ENCODE measurements at places on chromosomes 6 and 20.

DNA sequence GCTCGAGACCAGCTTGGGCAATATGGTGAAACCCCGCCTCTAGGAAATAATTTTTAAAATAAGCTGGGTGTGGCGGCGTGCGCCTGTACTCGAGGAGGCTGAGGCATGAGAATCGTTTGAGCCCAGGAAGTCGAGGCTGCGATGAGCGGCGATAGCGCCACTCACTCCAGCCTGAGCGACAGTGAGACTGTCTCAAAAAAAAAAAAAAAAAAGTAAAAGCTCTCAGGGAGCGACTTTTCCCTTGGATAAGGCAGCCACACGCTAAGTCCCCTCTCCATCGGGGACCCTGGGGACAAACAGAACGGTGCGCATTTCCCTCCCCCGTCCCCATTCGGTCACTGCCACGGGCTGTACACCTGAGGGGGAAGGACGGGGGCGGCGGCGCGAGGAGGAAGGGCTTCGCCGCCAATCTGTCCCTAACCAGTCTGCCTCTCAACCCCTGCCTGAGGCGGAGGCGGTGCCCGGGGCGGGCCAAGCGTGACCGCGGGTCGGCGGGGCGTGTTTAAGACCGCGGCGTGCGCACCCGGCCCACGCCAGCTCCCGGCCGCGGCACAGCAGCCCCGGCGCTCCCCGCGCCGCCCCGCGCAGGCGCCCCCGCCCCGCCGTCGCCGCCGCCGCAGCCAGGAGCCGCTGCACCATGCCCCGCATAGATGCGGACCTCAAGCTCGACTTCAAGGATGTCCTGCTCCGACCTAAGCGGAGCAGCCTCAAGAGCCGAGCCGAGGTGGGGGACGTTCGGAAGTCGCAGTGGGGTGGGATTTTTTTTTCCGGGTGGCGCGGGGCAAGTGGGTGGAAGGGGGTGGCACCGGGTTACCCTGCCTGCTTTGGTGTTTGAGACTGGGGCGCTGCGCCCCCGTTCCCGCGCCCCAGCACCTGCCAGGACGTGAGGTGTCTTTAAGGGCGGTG is at the start of gene GMPR:
TSS of gene GMPR (plus strand) at position 531 of the 906 bp plus-strand sequence. CDS start at position 638, 107 bp downstream.
- ATAC-seq: peak; percentile 84

DNA sequence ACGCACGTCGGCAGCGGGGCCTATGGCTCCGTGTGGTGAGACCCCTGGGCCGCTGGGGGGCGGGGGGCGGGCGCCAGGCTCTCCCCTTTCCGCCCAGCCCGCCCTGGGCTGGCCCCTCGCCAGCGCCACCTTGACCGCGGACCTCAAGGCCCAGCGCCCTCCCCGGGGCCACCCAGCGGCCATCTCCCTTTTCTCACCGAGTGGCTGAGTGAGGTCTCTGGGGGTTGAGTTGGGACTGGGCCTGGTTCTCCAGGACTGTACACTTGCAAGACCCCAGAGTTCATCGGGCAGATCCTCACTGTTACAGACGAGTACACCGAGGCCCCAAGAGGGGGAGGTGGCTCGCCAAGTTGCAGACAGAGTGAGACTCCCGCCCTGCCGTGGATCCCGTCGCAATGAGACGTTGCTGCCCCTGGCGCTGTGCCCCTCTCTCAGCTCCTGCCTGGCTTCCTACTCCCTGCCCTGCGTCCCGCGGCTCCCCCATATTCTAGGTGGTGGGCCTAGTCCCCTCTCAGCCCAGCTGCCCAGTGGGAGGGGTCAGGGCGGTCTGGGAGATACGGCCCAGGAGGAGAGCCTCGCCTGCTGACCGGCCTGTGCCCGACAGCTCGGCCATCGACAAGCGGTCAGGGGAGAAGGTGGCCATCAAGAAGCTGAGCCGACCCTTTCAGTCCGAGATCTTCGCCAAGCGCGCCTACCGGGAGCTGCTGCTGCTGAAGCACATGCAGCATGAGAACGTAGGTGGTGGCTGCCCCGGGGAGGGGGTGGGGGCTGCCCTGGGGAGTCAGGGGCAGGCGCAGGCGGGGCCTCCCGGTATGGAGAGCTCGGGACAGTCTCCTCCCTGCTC is 576 bp downstream of the MAPK13 start:
- ATAC-seq: peak; percentile 65

DNA sequence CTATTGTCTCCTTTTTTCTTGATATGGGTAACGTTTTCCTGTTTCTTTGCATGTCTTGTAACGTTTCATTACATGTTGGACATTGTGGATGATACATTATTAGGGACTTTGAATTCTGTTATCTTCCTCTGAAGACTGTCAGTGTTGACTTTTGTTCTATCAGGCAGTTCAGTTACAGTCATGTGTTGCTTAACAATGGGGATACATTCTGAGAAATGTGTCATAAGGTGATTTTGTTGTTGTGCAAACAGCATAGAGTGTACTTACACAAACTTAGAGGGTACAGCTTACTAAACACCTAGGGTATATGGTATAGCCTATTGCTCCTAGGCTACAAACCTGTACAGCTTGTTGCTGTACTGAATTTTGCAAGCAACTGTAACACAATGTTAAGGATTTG is 64.7 kb downstream of the AK9 start:
- no peak for ATAC-seq

- ATAC-seq: no peak
Observed at GRCh38 chr6:110655821-110656220, 159.4 kb downstream of the CDK19 start.

DNA sequence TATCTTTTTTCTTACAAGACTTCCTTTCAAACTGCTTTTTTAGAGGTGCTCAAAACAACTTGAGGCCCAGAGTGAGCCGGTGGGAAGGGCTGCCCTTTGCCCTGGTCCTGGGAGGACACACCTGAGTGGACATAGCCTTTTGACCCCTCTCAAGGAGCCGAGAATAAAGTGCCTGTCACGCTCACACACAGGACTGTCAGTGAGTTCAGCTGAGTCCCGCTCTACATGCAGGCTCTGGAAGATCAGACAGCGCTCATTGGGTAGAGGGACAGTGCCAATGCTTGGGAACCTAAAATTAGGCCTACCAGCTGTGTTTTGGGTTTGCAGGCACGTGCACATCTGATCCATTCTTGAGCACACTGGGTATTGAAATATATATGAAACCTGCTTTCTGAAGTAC is 387.8 kb downstream of the CD83 start:
- ATAC-seq: no peak

DNA sequence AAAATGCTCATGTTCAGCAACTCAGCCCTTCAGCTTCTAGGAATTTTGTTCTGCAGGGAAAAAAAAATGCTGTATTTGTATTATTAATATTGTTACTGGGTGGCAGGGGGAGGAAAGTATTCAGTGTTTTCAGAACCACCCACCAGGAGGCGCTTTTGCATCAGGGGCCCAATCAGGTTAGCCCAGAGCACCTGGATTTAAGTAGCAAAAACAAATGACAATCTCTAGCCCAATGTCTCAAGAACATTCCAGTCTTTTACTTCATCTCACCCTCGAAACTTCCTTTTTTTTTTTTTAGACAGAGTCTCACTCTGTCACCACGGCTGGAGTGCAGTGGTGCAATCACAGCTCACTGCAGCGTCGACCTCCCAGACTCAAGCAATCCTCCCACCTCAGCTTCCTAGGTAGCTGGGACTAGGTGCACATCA is 635 bp upstream of the C20orf203 start:
- ATAC-seq: no peak

GRCh38 chr6:45854149-45854742 is 161.4 kb downstream of the CLIC5 start:
- no peak for ATAC-seq

GRCh38 chr6:52576054-52576391 is 837 bp downstream of the TRAM2 start:
- ATAC-seq: no peak

- ATAC-seq: no peak
Observed at GRCh38 chr6:49915035-49915434, 48.7 kb upstream of the CRISP1 start.

DNA sequence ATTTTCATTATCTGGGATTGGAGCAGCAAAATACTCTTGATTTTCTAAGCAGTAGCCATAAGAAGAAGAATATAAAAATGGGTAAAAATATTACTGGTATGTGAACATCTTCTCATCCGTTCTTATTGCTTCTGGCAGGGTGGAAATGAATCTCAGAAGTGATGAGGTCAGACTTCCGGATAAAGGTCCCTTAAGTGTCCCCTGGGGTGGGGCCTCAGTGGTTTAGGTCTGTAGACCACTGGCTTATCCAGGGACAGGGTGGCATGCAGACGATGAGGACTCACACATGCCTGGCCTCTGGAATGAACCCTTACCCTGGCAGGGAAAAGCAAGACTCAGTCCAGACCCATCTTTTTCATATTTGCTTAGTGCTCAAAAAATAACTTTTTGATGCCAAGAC is 143.3 kb downstream of the UST start:
- no peak for ATAC-seq

DNA sequence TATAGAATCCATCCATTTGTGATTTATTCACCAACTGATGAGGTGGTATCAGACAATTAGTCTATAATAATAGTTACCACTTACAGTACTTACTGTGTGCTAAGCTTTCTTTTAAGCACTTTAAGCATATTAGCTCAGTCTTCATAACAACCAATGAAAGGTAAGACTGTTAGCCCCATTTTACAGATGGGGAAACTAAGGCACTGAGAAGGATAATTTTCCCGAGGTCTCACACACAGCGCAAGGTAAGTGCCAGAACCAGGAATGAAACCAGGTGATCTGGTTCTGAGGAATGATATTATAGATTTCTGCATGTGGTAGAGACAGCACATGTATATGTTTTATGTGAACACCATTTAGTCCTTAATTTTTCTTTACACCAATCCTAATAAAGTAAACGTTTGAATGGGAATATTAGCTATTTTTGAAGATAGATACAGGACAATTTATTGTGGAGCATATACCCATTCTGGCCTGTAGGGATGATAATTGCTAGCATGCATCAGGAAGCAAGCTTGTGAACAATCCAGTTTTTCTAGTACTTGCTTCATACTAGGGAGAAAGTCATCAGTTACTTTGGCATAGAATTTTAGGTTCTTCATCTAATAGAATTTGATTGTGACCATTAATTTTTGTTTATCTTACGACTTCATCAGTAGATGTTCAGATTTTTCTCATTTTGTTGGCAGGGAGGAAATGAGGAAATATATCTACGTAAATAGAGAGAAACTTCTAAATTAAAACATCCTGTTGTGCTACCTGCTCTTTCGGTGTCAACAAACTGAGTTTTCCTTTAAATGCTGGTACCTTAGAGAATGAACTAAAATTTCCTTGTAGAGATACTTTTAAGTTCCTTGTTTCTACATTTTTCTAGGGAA is 3.0 kb downstream of the YWHAB start:
- no peak for ATAC-seq

GRCh38 chr6:56176741-56177140 is 70.6 kb downstream of the COL21A1 start:
- no peak for ATAC-seq

DNA sequence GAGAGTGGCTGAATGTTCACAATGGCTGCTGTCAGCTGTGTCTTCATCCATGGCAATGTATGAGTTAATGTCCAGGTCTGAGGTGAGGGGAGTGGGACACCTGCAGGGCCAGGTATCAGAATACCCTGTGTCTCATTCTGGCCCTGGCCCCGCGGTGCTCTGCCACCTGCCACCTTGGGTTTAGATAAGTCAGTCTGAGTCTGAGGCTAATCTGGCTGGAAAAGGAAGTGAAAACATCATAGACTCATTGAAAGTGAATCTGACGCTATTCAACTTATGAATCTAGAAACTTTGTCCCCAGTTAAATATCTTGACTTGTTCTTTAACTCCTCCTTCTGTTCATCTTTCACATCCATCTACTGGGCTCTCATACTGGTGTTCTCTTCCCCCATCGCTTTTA is 267.1 kb upstream of the JAG1 start:
- ATAC-seq: peak; percentile 43

GRCh38 chr6:7761051-7761450 is 35.2 kb downstream of the BMP6 start:
- ATAC-seq: no peak

DNA sequence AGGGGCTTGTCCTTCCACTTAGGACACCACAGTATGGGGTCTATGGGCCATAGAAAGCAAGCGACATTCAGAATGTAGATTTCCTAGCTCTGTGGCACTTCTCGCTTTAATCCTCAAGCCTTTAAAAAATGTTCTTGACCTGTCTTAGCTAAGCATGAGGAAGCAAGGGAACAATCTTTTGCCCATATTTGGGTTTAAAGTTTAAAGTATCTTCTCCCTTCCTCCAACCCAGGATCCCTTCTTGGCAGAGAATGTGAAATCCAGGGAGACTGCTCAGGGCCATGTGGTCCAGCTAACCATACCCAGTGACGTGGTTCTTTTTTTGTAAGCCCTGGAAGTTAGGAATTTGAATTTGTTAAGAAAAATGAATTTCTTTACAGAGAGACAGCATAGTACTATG is 289.9 kb downstream of the BTBD9 start:
- ATAC-seq: no peak

DNA sequence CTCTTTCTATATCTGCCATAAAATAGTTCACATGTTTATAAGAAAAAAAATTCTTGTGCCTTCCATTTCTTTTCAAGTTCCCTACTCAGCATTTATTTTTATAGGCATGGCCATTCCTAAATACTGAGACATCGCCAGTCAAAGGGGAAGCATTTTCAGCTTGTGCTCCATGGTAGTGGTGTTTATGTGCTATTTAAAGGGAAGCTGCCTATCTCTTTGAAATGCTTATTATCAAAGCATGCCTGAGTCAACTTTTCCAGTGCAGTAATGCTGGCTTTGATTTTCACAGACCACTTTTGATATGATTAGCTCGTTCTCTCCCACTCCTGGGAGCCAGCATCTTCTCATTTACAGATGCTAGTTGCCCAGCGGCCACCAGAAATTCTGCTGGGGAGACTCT is 124.1 kb upstream of the RIN2 start:
- no peak for ATAC-seq

- no peak for ATAC-seq
Observed at GRCh38 chr6:74075323-74075722, 379.3 kb downstream of the CD109 start.

- ATAC-seq: no peak
Observed at GRCh38 chr20:22583773-22584521, 425 bp downstream of the FOXA2 start.

- no peak for ATAC-seq
Observed at GRCh38 chr6:101231606-101232235, 161.8 kb upstream of the GRIK2 start.

DNA sequence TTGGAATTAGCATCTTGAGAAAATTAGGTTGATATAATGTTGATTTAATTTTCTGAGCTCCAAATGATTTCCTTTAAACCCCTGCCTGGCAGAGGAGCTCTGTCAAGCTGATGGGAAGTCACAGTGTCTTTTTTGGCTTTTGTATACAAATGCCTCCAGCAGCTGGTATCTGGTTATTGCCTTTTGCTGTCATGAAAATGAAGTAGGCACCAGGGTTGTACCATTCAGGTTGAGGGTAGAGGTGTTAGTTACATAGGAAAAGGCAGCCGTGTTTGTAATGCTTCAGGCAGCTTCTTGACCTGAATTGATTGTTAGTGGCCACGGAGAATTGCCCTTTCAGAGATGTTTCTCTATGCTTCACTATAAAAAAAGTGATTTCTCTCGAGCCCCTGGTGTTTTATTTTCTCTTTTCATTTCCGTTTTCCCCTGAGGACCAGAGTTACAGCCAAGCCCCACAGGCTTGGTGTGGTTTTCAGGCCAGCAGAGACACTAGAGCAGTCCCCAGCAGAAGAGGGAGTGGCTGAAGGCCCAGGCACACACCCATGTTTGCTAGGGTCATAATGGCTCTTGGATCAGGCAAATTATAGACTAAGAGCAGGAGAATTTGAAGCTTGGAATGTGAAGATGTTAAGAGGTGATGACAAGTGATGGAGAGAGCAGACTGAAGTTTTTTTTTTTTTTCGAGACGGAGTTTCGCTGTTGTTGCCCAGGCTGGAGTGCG is 21.6 kb downstream of the CMTR1 start:
- ATAC-seq: no peak

GRCh38 chr6:83153883-83154521 is 39.1 kb downstream of the PGM3 start:
- ATAC-seq: no peak

Data from stimulated activated memory B cell treated with anti-CD40 and anti-IgM and Interleukin-4, amounts not matched to agents 10 μg/mL and 1 μg/mL and 100 μg/mL, for 72 hours (primary cell).